ENCODE measurements at places on chromosomes 1 and 21.
A peak's percentile ranks its signal among the peaks of the same experiment; 100 is the strongest.

DNA sequence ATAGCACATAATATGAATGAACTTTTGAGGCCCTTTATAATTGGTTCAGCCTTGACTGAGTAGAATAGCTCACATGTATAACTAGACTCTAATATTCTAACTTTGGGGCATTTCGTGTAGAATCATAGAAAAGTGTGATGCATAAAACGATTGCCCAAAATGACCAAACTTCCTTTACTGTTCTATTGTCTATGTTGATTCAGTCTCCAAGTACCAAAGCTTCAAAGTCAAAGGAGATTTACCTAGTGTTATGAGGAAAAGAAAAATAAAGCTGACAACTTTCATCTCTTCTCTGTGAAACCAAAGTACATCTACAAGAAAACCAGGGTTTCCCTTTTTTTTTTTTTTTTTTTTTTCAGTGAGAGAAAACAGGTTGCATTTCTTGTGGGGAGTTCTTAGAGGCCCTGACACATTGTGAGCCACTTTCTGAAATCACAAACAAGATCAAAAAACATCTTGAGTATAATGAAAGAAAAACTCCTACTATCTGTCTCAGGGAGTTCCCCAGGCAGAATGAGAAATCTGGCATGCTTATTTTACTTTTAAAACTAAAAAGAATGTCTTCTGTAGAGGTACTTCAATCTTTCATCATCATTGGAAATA is 183.4 kb downstream of the TNFSF18 start:
- no peaks in the 10 kb centered on the region for H3K4me1 ChIP-seq
- H3K4me3 ChIP-seq, result no peak overlapping the region
- no peak for DNase-seq
- no peaks in the 10 kb centered on the region for H3K27me3 ChIP-seq
- H3K36me3 ChIP-seq, result no peaks in the 10 kb centered on the region

- peaks cover 7% of the 10 kb centered on the region for H3K36me3 ChIP-seq
- H3K27ac ChIP-seq, result peak overlapping the region; percentile 72
- H3K4me1 ChIP-seq, result peaks cover 22% of the 10 kb centered on the region
- no peaks in the 10 kb centered on the region for H3K27me3 ChIP-seq
- DNase-seq, result no peak
Observed at GRCh38 chr1:25641931-25642573, 25.5 kb downstream of the MAN1C1 start.

- peaks cover 14% of the 10 kb centered on the region for H3K4me1 ChIP-seq
- peak overlapping the region; percentile 65 for H3K4me3 ChIP-seq
- peak overlapping the region; percentile 92 for H3K27ac ChIP-seq
Observed at GRCh38 chr1:28087614-28088167, 719 bp downstream of the EYA3 start.

DNA sequence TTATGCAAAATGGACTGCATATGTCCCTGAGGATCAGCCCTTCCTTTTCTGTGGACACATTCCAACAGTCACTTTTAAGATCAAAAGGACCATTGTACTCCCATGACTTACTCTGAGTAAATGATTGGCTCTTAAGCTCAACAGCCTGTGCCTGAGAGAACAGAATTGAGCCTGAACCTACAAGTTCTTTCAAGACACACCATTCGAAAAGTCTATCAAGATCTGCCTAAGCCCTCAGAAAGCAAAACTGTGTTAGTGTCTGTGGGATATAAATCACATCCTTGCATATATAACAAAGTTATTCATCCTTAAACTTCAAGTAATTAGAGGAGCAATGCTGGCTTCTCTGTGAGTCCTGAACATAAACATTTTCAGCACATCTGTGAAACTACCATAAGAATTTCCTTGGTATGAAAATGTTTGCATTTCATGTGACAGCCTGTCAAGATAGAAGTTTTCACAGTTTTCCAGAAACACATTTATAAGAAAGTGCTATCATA is 41.6 kb downstream of the PCNX2 start:
- no peak overlapping the region for H3K4me3 ChIP-seq
- no peaks in the 10 kb centered on the region for H3K36me3 ChIP-seq
- DNase-seq, result no peak
- no peak overlapping the region for H3K27ac ChIP-seq
- H3K4me1 ChIP-seq, result no peaks in the 10 kb centered on the region
- no peaks in the 10 kb centered on the region for H3K27me3 ChIP-seq

DNA sequence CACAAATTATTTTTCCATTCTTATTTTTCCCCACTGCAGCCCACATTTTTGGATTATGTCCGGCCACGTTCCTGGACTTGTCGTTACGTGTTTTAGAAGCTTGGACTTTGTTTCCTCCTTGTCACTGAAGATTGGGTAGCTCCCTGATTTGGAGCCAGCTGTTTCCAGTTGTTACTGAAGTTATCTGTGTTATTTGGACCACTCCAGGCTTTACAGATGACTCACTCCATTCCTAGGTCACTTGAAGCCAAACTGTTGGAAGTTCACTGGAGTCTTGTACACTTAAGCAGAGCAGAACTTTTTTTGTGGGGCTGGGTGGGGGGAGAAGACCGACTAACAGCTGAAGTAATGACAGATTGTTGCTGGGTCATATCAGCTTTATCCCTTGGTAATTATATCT is 12.2 kb upstream of the AXDND1 start:
- H3K27me3 ChIP-seq, result no peaks in the 10 kb centered on the region
- no peak for DNase-seq
- H3K36me3 ChIP-seq, result no peaks in the 10 kb centered on the region
- H3K4me1 ChIP-seq, result peaks cover 8% of the 10 kb centered on the region

Measured in esophagus squamous epithelium (tissue), 5 donors.